ENCODE measurements at places on chromosomes 4 and X. TPM values are rescaled to one million over a fixed set of nuclear protein-coding genes. Genes with fewer than 3 reads are reported as not detected.

DNA sequence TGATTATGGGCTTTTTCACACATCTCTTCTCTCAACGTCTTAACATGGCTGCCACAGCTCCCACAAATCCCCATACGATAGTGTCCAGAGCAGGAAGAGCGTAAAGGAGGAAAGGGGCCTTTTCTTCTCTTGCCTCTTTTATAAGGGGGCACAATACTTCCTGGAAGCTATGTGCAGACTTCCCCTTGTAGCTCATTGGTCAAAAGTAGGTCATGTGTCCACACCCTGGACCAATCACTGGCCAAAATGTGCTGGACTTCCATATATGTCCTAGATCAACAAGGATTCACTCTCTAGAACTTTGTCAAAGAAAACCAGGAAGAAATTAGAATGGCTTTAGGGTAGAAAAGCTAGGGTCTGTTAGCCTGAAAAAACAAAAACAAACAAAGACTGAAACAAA lies 26.7 kb downstream of the STK32B start:
- no peak for DNase-seq

- no peak for DNase-seq
Measured at GRCh38 chrX:38276089-38276488, 51.2 kb downstream of the RPGR start.

Gene FGA
- total RNA-seq = not detected

- no peak for DNase-seq
Measured at GRCh38 chrX:77689376-77689775, 96.6 kb downstream of the ATRX start.

GRCh38 chr4:92733231-92733630 lies 429.5 kb downstream of the GRID2 start:
- no peak for DNase-seq

GRCh38 chr4:142866685-142867084 lies 20.6 kb upstream of the INPP4B start:
- DNase-seq = no peak

DNA sequence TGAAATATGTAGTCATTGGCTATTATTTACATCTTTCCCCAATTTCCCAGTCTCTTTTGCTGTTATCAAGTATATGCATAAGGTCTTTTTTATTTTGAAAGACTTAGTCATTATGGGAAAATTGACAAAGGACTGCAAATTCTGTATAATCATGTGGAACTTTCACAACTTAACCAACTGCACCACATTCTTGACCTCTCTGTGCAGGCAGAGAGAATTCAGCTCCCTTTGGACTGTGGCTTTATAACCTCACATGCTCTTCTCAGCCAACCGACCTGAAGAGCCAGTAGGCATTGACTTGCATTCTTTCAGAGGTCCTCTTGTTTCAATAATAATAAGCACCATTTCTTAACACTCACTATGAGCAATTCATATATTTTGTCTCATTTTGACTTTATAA lies 66.9 kb downstream of the ANXA3 start:
- no peak for DNase-seq

Gene IL15
- 1.3 TPM for total RNA-seq

Gene SSX1
- not detected for total RNA-seq

DNA sequence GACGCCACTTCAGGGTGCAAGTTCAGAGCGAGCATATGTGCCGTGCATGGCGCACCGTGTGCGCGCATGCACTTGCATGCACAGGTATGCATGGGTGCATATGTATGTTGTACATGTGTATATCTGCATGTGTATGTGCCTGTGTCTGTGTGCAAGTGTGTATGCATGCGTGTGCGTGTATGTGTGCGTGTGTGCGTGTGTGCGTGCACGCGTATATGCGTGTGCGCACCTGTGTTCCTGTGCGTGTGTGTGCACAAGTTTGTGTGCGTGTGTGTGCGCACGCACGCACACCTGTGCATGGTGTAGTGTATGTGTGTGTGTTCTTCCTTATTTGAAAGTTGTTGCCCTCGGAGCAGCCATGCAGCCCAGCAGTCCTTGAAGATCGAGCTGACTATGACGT lies 76.8 kb downstream of the GPR143 start:
- DNase-seq = no peak

- DNase-seq = no peak
Measured at GRCh38 chr4:36553029-36553428, 271.6 kb downstream of the DTHD1 start.

DNA sequence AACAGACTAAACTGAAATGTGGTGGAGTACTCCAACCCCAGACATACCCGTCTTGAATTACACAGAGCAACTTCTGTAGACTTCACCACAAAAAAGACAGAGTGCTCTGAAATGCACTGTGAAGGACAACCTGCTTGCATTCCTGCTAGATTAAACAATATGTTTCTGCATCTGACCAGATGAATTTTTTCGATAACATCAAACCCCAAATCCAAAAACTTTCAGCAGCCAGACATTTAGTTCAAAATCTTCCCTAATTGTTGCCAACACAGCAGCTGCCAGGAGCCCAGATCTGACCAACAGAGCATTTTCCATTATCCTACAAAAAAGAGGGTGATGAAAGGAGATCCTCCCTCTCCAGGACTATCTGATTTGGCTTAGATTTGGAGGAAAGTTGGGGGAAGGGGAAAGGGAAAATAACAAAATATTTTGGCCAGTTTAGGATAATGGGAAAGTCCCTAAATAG lies 356.5 kb downstream of the PDGFC start:
- DNase-seq = peak; percentile 9

DNA sequence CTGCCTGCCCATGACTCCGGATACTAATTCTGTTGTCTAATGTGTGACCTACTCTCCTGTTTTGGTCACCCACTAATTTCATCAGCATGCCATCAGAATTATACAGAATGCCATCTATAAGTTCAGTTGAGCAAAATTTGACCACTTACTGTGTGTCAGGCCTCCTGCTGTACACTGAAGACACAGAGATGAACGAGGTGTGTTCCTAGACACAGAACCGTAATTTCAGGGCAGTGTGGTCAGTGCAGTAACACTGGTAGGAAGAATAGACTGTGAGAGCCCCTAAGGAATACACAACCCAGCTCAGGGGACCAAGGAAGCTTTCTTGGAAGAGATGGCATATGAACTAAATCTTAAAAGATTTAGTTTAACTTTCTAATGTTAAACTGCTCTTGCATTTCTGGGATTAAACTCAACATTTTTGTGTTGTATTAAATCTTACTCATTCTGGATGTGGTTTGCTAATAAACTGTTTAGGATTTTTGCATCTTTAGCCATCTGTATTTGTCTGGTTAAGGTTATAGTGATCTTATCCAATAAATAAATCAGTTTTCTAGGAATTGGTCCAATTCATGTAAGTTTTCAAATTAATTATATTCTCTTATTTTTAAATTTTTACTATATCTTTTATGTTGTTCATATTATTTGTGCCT lies 34.3 kb downstream of the KANTR start:
- no peak for DNase-seq

DNA sequence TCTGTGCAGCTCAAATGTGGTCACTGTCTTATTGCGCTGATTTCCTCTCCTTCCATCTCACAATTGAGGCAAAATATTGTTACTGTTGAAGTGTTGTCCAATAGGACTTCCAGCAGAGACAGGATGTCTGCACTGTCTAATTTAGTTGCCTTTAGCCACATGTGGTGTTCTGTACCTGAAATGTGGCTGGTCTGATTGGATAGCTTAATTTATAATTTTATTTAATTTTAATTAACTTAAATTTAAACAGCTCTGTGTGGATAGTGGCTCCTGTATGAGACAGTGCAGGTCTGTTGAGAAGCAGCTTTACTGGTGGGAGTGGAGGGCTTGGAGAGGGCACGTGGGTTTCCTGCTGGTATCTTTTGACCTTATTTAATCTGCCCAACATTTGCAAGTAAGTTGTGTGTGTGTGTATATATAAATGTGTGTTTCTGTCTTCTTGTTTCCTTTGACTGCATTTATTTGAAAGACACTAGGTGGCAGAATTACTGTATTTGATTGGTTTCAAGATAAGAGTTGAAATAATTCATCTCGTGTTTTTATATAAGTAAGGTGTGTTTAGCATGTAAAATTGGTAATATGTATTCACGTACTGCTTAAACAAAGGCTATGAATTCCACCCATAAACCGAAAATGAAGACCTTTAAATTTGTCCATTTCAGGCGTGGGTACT lies 55.3 kb upstream of the MSANTD1 start:
- DNase-seq = peak; percentile 6

DNA sequence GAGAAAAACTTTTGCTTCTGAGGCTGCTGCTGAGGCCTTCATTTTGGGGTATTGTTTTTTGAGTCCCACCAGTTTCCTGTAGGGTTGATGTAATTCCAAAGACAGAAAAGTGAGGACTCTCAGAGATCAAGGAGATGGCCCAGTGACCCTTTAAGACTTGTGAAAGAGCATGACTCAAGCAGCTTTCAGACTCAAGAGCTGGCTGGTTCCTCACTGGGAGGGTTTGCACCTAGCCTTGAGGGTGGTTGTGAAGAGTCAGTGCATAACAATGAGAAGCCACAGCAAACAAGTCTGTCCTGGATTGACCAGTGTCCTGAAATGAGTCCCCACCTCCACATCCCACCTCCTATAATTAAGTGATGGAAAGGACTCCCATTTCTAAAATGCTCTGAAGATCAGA lies 89.2 kb downstream of the NHS start:
- peak; percentile 38 for DNase-seq

DNA sequence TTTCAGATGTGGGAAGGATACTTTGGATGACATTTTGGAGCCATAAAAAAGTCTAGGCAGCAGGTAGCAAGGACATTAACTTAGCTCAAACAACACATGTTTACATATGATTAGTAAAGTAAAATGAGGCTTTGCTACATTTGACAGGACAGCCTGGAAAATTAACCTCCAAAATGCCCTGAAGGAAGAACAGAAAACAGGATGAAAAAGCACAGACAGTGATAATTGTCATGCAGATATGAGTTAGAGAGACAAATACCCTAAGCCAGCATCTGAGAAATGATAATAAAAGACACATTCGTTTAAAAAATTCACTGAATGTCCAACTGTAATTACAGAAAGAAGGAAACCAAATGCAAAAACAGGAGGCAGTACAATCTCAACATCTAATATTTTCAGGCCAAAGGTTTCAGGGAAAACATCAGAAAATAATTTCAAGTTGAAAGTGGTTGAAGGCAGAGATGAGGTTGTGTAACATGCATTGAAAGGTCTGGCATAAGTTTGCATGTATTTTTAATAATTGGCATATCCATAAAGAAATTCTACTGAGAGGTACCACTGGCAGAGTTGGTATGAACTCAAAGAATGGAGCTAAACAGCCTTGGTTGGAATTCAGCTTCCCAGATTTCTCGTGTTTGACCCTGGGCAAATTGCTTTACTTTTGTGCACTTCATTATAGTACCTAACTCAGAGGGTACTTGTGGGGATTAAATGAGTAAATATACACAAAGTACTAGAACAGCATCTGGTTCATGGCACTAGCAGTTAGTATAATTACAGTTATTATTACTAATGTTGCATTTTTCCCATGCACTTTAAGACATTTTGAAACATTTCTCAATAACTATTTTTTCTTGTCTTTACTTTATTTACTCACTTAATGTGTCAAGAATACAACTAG lies 54.4 kb upstream of the MAP9 start:
- no peak for DNase-seq

DNA sequence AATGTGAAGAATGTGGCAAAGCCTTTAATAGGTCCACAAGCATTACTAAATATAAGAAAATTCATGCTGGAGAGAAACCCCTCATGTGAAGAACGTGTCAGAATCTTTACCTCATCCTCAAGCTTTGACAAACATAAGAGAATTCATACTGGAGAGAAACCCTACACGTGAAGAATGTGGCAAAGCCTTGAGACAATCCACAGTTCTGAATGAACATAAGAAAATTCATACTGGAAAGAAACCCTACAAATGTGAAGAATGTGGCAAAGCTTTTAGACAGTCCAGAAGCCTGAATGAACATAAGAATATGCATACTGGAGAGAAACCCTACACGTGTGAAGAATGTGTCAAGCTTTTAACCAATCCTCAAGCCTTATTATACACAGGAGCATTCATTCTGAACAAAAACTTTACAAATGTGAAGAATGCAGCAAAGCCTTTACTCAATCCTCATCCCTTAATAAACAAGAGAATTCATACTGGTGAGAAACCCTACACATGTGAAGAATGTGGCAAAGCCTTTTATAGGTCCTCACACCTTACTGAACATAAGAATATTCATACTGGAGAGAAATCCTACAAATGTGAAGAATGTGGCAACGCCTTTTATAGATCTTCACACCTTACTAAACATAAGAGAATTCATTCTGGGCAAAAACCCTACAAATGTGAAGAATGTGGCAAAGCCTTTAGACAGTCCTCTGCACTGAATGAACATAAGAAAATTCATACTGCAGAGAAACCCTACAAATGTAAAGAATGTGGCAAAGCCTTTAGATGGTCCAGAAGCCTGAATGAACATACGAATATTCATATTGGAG lies 51.1 kb downstream of the ZNF732 start:
- no peak for DNase-seq

DNA sequence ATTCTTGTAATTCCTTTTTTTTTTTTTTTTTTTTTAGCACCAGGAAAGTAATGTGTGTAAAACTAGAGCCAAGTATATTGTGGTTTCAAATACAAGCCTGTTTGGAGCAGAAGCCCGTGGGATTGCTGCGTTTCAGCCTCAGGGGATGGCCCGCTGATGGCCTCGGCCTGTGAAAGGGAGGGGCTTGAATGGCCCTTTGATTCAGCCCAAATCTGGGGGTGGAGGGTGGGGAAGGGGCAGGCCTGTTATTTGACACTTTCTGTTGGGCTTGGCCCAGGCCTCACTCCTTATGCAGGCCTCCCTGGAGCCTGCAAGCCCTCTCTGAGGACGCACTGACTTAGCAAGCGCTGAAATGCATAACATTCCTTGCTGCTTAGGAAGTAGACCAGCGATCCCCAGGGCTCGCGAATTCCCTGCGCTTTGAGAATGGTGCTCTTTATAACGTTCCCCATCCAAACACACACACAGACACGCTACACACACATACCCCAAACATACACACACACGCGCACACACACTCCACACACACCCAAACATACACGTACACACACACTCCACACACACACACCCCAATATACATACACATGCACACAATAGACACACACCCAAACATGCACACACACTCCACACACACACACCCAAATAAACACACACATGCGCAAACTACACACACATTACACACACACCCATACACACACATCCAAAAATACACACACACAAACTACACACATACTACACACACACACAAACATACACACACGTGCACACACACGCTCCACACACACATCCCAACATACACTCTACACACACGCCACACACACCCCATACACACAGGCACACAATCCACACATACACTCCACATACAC lies 29.6 kb downstream of the TLR10 start:
- DNase-seq = peak; percentile 96

- no peak for DNase-seq
Measured at GRCh38 chr4:185361872-185362271, 33.9 kb downstream of the LRP2BP start.
